ENCODE measurements at places on chromosomes 11 and 22.
A peak's percentile ranks its signal among the peaks of the same experiment; 100 is the strongest.

- no peak for DNase-seq
Measured at GRCh38 chr11:87659807-87660206, 515.4 kb downstream of the RAB38 start.

GRCh38 chr11:36500315-36500721 is 9.8 kb downstream of the TRAF6 start:
- peak; percentile 47 for DNase-seq

GRCh38 chr22:25950111-25950510 is 208.1 kb downstream of the MYO18B start:
- DNase-seq: no peak

DNA sequence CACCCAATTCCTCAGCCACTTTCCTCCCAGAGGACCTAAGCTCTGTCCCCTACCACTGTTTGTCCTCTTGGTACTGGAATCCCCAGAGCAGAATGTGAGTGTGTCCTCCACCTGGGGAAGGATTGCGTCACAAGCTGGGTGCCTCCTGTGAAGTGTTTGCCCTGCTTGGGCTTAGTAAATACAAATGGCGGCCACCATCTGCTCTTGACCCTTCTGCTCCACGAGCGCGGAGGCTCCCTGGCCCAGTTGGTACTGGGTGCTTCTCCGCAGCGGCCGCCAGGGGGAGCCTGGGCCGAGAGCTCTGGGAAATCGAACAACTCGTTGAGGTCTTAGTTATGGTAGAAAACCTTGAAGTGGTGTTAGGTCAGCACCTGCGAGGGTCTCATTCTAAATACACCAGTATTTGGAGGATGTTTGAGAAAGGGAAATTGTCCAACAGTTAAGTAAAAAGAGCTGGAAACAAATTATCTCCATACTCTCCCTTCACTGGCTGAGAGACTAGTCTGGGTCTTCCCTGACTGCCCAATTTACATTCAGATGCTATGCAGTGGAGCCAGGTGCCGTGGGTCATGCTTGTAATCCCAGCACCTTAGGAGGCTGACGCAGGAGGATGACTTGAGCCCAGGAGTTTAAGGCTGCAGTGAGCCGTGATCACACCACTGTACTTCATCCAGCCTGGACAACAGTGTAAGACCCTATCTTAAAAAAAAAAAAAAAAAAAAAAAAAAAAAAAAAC is 74.6 kb upstream of the TEAD1 start:
- peak; percentile 78 for DNase-seq

DNA sequence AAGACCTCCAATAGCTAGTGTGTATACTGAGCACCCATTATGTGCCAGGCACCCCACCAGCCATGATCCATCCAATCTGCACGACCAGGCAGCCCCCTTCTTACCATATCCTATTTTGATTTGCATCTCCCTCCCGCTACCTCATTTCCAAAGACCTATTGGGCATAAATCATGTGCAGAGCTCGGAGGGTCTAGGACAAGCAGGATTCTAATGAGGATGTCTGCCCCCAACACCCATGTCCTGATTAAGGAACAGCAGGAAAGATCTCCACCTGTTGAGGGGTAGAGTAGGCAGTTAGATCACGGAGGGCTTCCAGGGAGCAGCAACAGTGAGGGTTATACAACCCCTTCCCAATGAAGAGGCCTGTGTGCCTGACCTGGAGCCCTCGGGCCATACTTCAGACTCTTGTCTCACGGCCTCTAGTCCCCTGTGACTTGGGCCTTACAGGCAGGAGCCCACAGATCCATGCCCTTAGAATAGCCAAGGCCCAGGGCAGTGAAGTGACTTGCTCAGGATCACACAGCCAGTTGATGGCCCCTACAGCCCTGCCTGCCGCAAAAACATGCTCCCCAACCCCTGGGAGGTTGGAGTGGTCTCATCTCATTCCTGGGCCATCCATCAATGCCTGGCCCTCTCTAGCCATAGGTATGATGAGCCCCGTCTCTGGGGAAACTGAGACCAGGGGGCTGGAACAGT is 3.5 kb downstream of the RAB3IL1 start:
- DNase-seq: no peak

All from Calu3 (cell line).